ENCODE measurements at places on chromosomes 6 and 20.

DNA sequence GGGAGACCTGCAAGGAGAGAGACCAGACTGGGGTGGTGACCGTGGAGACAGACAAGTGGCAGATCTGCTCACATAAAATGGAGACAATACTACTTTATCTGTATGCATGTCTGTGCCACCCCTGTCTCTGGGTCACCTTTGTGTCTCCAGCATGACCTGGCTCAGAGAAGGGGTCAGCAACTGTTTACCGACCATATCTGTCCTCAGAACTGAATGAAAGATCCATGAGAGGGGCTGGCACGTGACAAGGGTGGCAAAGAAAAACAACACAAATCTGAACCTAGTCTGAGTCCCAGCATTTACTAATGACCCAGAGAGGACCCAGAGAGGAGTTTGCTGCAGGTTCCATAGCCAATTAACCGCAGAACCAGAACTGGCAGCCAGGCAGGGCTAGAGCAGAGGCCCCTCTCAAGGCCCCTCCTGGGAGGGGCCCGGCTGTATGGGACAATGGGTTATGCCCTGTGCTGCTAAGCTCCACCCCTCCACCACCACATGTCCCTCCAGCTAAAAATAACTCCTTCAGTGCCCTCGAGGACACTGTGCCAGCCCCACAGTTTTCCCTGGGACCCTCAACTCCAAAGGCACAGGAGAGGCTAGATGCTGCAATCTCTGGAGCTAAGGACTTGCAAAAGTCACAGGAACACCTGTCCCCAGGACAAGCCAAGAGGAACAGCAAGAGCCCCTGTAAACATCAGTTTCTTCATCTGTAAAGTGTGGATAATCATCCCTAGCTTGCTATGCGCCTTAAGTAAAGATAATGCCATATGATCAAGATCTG lies 2.2 kb downstream of the AHCY start:
- DNase-seq: peak; percentile 35

DNA sequence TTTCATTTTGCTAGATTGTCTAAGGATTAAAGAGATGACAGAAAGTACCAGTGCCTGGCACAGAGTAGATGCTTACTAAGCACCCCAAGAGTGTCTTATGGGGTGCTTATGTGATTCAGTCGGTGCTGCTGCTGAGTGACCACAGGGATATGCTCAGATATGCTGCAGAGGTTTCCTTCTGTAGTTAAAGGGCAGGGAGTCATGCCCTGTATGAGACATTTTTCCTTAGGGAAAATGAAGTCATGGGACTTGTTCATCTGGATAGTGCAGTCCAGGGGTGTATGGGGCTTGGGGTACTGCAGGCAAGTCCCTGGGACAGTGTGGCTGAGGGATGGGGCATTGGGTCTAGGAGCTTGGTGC lies 25.1 kb downstream of the TOX2 start:
- no peak for DNase-seq

DNA sequence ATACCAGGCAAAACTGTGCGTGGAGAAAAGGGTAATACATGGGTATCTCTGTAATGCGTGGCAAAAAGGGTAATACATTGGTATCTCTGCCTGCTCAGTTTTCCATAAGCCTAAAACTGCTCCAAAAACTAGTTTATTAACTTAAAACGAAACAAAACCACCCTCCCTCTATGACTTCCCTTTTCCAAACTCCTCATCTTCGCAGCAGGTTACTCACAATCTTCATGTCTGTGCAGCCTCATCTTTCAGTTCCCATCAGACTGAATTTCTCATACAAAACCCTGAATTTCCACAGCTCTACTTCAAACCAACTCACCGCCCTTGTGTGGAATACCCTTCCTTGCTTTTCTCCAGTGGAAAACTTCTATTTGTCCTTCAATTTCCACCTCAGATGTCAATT lies 199.4 kb downstream of the PHACTR1 start:
- DNase-seq: no peak

DNA sequence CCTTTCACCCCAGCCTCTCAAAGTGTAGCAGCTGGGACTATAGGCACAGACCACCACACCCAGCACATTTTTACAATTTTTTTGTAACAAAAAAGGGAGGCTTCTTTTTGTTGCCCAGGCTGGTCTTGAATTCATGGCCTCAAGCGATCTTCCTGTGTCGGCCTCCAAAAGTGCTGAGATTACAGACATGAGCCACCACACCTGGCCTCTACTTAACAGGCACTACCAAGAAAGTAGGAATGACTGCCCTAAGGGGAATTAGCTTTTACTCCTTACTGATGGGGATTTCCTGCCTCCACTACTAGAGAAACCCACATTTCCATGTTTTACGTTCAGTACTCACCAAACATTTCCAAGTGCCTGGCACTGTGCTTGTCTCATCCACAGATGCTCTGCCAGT lies 109.6 kb downstream of the CARMIL1 start:
- DNase-seq: no peak

DNA sequence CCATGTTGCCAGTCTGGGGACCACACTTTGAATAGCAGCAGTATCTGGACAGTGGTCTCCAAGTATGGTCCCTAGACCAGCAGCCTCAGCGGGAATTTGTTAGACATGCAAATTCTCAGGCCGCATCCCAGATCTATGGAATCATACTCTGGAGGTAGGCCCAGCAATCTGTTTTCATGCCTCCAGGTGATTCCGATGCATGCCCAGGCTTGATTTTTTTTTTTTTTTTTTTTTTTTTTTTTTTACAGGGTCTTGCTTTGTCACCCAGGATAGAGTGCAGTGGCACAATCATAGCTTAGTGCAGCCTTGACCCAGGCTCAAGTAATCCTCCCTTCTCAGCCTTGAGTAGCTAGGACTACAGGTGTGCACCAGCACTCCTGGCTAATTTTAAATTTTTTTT lies 682 bp upstream of the SLA2 start:
- no peak for DNase-seq

GRCh38 chr6:70957284-70957617 lies 391 bp upstream of the B3GAT2 start:
- DNase-seq: no peak

DNA sequence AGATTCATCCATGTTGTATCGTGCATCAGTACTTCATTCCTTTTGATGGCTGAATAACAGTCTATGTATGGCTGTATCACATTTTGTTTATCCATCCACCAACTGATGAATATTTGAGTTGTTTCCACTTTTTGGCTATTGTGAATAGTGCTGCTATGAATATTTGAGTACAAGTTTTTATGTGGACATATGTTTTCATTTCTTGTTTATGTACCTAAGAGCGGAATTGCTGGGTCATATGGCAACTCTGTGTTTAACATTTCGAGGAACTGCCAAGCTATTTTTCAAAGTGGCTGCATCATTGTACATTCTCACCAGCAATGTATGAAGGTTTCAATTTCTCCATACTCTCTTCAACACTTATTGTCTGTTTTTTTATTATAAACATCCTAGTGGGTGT lies 3.0 kb upstream of the RREB1 start:
- no peak for DNase-seq

GRCh38 chr20:11229772-11230171 lies 556.0 kb upstream of the JAG1 start:
- peak; percentile 61 for DNase-seq

DNA sequence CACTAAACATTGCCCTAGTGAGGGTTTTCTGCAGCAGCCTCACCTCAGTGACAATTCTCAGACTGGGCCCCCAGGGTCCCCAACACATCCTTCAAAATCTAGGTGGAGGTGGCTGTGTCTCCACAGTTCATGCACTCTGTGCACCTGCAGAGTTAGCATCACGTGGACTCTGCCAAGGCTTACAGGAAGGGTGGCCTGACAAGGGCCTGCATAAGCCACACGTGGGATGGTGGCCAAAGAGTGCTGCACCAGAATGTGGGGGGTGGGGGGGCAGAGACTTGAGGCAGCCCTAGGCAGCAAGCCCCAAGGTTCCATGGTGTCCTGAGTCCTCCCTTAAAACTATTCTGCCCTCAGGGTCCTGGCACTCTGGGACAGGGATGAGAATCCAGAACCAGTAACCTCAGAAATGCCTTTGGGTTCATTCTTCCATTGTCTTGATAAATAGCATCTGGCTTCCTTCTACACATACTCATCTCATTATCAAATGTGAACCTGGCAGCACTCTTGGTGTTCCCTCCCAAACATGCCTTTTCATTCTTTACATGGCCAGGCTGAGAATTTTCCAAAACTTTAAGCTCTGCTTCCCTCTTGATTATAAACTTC lies 1.6 kb upstream of the SERPINB1 start:
- DNase-seq: no peak

GRCh38 chr6:114096561-114097172 lies 125.7 kb upstream of the HDAC2 start:
- DNase-seq: peak; percentile 26

DNA sequence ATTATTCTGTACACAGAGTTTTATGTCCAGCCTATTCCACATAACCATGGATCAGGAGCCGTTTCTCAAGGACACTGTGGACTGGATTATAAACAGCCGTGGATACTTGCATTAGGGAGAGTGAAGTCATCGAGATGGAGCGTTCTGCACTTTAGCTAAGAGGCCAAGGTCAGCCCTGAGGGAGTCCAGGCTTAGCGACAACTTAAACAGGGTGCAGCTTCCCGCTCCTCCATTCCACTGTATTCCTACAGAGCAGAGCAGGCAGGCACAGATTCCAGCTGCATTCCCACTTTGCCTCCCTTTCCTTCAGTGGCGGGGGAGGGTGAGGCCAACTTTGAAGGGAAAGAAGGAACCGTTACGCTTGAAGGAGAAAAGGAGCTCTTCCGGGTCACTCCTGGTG lies 59.5 kb downstream of the RAMACL start:
- no peak for DNase-seq

DNA sequence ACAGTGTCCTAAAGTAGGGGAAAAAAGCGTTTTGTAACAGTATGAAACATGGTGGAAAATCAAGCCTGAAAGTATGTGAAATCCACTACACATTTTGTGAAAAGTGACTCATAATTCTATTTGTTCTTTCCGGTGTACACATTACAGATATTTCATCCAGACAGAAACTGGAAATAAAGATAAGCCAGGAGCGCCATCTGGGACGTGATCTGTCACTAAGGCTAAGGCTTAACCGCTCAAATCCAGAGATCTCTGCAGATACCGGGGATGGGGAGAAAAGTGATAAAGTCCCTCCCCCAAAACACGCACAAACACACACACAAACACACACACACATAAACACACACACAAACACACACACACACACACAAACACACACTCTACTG lies 26.6 kb upstream of the SRSF6 start:
- no peak for DNase-seq

DNA sequence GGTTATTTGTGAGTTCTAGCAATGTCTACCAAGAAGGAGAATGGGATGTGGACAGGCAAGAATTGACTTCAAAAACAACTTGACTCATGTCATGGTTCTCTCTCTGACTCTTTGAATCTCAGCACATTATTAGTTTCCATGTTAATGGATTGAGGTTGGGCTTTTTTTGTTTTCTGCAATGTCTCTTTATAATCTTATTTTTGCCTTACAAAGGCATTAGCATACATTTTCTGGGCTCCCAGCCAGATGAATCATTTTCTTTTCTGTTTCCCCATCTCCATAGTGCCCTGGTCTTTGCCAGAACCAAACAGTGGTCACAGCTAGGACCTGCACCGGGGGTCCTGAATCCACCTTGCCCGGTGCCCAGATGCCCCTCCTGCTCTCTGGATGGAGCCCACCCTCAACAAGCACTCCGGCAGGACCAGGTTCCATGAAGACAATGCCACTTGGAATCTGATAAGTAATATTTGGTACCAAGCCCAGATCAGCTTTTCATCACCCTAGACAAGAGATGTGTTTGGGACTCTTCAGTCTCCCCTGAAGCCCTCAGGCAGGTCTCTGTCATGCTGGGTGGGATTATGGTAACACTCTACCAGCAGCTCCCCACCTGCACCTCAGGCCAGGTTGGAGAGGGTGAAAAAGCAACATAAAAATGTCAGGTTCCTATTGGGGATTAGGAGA lies 266.7 kb upstream of the SULF2 start:
- DNase-seq: peak; percentile 49

GRCh38 chr6:53768636-53769035 lies 26.2 kb upstream of the LRRC1 start:
- no peak for DNase-seq

- no peak for DNase-seq
Observed at GRCh38 chr6:10557913-10558312, 36.8 kb downstream of the GCNT2 start.
